ENCODE measurements at places on chromosomes 6 and 20.

- no peak for DNase-seq
These were observed 122.2 kb downstream of the UNC5CL start for GRCh38 chr6:40916845-40917244.

DNA sequence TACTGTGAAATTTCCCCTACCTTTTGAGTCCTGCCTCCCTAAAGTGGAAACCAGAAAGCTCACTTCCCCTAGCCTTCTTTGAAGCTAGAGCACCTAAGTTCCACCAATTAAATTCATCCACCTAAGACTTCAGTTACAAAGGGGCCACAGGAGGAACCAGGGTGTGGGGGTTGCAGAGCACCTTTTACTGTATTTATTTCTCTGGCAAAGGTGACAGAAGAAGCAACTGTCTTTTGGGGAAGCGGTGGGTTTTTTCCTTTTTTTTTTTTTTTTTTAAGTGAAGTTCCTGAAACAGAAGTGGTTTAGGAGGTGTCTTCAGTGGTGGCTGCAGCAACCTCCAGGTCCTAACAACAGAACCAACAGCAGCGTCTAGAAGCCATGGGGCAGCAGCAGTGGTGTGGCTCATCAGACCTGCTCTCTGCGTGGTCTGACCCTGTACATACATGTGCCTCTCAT lies 13.1 kb downstream of the PSMB9 start:
- DNase-seq = no peak

- peak; percentile 88 for DNase-seq
These were observed 30.0 kb upstream of the AKIRIN2 start for GRCh38 chr6:87731818-87732661.

GRCh38 chr6:40599555-40599954 lies 12.4 kb upstream of the LRFN2 start:
- no peak for DNase-seq

DNA sequence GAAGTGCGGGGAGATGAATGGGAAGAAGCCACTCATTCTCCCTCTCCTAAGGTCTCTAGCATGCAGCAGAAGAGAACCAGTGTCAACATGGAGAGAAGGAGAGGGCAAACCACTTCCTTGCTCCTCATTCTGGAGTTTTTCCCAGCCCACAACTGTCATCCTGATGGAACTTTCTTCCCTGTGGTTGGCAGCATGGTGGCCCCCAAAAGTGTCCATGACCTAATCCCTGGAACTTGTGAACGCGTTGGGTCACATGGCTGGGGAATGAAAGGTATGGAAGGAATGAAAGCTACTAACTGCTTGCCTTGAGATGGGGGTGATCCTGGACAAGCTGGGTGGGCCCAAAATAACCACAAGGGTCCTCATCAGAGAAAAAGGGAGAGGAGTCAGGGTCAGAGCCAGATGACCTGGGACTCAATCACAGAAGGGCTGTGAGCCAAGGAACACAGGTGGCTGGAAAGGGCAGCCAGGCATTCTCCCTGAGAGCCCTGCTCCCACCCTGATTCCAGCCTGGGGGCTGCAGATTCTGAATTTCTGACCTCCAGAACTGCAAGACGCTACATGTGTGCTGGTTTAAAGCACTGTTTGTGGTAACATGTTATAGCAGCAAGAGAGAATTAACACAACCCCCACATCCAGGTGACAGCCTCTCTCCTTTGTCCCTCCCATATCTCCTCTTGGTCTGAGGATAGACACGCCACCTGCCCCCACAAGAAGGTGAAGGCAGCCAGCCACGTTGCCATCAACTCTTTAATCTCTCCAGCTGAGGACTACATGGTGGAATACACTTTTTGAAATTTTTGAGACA lies 63.2 kb downstream of the PYGB start:
- no peak for DNase-seq

GRCh38 chr6:148109732-148110131 lies 232.9 kb upstream of the SASH1 start:
- no peak for DNase-seq

DNA sequence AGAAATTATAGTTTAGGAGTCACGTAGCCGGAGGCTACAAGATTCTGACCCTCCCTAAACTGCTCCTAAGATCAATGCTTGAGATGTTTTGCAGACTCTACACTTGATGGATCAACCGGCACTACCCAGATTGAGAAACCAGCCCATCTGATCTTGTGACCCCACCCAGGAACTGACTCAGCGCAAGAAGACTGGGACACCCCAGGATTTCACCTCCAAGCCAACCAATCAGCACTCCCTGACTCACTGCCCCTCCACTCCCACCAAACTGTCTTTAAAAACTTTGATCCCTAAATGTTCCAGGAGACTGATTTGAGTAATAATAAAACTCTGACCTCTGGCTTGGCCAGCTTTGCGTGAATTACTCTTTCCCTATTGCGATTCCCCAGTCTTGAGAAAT lies 99.8 kb downstream of the OPRM1 start:
- no peak for DNase-seq

GRCh38 chr6:139161817-139162284 lies 27.0 kb downstream of the HECA start:
- DNase-seq = no peak
